Activated naive CD4-positive, alpha-beta T cell treated with anti-CD3 and anti-CD28 coated beads, Interleukin-2, amount 50 U/mL, for 16 hours (primary cell): ENCODE measurements at places on chromosomes 3 and 15.

- no peak for DNase-seq
These were observed 16.7 kb downstream of the DAPK2 start for GRCh38 chr15:64029633-64030032.

DNA sequence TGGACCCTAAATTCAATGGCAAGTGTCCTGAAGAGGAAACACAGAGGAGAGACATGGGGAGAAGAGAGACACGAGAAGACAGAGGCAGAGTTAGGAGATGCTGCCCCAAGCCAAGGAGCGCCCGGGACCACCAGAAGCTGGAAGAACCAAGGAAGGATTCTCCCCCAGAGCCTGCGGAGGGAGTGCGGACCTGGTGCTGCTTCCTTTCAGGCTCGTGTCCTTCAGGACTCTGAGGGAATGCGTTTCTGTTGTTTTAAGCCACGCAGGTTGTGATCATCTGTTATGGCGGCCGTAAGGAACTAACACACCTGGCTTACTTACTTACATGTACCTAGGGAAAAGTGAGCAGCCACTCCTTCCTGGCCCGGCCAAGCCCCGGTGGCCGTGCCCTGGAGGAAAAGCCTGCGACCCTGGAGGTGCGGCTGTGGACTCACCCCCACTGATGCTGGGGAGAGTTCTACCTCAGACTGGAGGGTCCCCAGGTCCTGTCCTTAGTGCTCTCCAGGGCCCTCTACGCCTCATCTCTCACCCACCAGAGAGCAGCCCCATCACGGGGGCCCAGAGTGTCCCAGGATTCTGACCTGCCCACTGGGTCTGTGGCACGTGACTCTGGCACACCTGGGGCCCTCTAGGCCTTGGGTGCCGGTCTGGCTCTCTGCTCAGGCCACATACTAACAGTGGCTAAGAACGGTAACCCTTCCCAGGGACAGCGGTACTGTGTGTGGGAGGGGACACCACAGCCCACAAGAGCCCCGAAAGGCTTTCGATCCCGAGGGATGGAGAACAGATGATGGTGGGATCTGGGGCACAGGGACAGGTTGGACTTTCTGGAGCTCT lies 61.8 kb downstream of the ITGA11 start:
- no peak for DNase-seq

DNA sequence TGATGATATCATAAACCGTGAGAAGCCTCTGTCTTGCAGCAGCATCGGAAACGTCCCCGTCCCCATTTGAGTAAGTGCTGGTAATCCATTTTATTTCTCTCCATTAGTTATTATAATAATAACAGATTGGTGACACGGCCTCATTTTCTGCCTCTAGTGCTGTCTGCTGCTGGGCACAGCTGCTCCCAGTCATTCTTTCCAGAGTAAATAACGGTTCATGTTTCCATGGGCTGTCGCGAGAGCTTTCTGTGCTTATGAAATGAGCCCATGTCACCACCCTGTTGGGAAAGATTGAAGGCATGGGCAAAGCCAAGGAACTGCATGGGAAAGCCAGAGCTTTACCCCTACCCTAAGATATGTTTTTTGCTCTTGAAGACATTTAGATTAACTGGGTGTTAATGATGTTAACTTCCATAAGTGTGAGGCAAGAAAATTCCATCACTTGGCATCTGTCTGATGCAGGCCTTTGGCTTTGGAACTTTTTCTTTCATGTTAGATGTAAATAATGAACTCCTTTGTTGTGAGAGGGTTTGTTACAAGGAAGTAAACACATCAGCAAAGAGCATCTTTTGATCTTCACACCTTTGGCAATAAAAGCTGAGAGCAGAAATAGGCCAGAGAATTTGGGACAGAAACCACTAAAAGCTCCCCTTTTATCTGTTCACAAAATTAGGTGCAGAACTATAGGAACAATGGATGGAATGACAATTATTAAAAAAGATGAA lies 141.8 kb downstream of the FILIP1L start:
- no peak for DNase-seq

- no peak for DNase-seq
These were observed 71.5 kb downstream of the TJP1 start for GRCh38 chr15:29750754-29751153.

- no peak for DNase-seq
These were observed 973.7 kb downstream of the NSUN3 start for GRCh38 chr3:95036526-95037021.

DNA sequence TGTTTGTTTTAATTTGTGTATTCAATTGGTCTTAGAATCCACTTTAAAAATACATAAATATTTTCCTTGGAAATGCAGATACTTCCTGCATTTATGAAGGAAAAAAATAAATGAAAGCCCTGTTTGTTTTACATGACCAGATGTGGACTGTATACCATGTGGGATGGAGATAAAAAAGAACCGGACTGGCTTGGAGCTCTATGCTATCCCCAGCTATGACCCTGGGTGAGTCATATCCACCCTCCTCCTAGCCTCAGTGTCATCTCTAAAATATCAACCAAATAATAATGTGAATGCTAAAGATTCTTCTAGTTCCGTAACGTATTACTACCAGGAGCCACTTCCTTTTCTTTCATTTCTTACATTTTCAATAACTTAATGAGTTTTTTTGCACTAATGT lies 44.5 kb upstream of the PDZRN3 start:
- DNase-seq: no peak

- no peak for DNase-seq
These were observed 863.3 kb downstream of the IGSF11 start for GRCh38 chr3:118171236-118171852.

GRCh38 chr3:182651461-182651860 lies 141.8 kb upstream of the ATP11B start:
- no peak for DNase-seq

- no peak for DNase-seq
These were observed 74.8 kb upstream of the GATA2 start for GRCh38 chr3:128567705-128568356.

DNA sequence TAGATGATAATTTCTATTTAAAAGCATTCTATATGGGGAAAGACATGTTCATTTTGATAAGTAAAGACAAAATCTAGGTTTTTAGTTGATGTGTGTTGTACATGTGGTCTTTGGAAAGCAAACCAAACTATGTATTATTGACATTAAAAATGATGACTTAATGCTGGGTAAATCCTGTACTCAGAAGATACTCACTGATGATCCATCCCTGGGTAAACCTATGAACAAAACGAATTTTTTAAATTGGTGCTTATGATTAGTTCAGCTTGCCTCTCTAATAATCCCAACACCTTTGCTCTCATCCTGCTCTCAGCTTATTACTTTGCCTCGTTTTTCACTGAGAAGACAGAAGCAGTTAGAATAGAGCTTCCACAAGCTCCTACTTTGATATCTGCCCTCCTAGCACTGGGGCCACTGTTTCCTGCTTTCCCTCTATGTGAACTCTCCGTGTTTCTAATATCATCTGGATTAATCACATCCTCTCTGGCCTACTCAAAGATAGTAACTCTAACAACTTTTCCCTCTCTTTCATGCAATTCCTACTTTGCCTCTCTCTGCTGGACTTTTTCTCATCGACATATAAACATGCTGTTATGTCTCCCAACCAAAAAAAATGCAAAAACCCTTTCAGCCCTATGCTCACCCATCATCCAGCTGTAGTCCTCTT lies 29.3 kb downstream of the RARRES1 start:
- no peak for DNase-seq

DNA sequence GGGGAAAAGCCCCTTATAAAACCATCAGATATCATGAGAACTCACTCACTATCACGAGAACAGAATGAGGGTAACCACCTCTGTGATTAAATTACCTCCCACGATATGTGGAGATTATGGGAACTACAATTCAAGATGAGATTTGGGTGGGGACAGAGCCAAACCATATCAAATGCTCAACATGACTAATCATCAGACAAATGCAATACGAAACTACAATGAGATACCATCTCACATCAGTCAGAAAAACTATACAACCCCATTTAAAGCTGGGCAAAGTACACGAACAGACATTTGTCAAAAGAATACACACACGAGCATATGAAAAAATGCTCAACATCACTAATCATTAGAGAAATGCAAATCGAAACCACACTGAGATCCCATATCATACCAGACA lies 67.7 kb downstream of the SCAPER start:
- DNase-seq: no peak

GRCh38 chr3:150080058-150080730 lies 109.5 kb upstream of the PFN2 start:
- DNase-seq: no peak

DNA sequence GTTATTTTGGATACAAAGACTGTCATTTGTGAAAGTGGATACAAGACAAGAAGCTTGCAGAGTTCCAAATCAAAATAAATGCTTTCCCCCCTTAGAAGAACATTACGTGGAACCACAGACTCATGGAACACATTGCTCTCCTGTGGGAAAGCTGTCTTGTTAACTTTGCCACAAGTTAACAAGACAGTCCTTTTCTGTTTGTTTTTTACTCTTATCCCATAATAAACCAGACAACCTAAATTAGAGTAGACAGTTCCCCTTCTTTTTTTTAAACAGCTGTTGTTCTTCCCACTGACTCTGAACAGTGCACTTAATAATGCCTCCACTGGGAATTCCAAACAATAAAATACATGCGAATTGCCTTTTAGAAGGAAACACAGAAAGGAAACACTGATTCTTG lies 255.3 kb upstream of the UBE2E2 start:
- no peak for DNase-seq

- no peak for DNase-seq
These were observed 590 bp upstream of the ITGA11 start for GRCh38 chr15:68432441-68433064.

GRCh38 chr3:115814778-115815380 lies 191.6 kb downstream of the GAP43 start:
- peak; percentile 58 for DNase-seq

GRCh38 chr3:31946484-31947081 lies 34.5 kb downstream of the OSBPL10 start:
- no peak for DNase-seq

- DNase-seq: peak; percentile 42
These were observed 25.9 kb downstream of the MELTF start for GRCh38 chr3:197003461-197004385.

GRCh38 chr15:35533130-35534110 lies 12.5 kb downstream of the DPH6 start:
- no peak for DNase-seq

- DNase-seq: no peak
These were observed 319.6 kb downstream of the ZBTB20 start for GRCh38 chr3:114827495-114827894.

- DNase-seq: no peak
These were observed 30.7 kb upstream of the CYP11A1 start for GRCh38 chr15:74398183-74398582.

- no peak for DNase-seq
These were observed 270.0 kb upstream of the HES1 start for GRCh38 chr3:193865896-193866480.

- peak; percentile 16 for DNase-seq
These were observed 169.7 kb upstream of the TMCO5A start for GRCh38 chr15:37764733-37765191.

DNA sequence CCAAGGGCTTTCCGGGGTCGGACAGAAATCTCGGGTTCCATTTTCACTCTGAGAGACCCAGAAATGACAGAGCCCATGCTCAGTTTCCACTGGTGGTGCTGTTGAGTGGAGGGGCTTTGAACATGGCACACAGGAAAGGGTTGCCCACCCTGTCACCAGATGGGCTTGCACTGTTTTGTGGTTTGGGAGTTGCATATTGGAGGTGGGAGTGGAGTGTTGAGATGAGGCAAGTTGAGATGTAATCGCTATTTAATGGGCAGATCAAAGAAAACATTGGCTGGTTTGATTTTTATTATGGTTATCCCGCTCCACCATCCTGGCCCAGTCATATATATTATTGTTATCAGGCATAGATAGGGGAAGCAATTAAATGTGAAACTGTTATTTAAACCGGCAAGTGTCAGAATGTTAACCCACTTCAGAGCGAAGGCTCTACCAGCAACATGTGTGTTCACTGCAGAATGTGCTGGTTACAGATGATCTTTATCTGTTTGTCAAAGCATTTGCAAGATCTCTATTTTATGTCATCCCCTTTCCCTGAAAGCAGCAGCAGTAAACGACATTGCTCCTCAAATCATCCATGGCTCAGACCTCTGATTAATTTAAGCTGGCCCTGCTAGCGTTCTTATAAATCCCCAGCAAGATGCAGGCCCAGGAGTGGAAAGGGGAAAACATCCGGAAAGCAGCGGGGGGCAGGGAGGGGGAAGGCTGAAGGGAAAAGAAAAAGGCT lies 58.3 kb upstream of the TSEN2 start:
- no peak for DNase-seq

- DNase-seq: no peak
These were observed 4.6 kb downstream of the WDR53 start for GRCh38 chr3:196563721-196564225.

DNA sequence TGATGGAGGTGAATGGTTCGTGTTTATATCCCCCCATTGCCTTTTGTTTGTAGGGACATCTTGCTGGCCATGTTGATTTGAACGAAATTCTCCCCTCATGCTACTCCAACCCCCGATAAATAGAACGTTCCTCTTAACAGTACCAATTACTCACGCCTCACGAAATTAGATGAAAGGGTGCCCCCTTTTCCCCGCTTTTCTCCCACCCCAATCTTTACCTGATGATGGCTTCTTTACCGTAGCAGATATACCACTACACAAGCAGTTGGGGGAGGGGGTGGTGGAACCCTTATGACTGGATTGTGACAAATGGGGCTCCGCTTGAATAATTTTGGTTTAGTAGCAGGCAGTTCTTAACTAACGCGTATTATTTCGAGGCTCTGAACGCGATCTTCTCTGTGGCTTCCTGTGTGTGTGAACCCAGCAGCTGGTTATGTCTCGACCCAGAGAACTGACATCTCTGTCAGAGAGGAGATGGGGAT lies 1.1 kb downstream of the PIAS1 start:
- DNase-seq: peak; percentile 78

DNA sequence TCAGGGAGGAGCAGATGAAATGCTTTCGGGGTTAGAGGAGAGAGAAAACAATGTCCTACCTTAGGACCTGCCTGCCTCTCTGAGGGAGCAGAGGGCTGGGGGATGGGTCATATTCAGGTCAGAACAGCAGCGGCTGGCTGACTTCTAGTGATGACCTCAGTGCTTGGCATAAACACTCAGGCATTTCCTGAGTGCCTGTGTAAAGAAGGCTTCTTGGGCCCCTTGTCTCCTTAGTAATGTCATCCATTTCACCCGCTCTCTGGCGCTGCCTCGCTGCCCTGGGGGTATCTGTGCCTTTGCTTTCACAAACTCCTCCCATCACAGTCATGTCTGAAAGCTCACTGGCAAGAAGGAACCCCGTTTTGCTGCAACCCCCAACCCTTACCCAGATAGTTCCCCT lies 82.9 kb upstream of the GSK3B start:
- DNase-seq: no peak
